Activated CD4-positive, alpha-beta T cell treated with anti-CD3 and anti-CD28 coated beads for 24 hours (primary cell): ENCODE measurements at places on chromosomes 2 and 18.

GRCh38 chr2:121796239-121796638 lies 40.8 kb downstream of the TSN start:
- no peak for DNase-seq

- DNase-seq = no peak
Observed at GRCh38 chr2:105880637-105881036, 135.9 kb downstream of the NCK2 start.

- no peak for DNase-seq
Observed at GRCh38 chr2:60445684-60446179, 107.7 kb downstream of the BCL11A start.

DNA sequence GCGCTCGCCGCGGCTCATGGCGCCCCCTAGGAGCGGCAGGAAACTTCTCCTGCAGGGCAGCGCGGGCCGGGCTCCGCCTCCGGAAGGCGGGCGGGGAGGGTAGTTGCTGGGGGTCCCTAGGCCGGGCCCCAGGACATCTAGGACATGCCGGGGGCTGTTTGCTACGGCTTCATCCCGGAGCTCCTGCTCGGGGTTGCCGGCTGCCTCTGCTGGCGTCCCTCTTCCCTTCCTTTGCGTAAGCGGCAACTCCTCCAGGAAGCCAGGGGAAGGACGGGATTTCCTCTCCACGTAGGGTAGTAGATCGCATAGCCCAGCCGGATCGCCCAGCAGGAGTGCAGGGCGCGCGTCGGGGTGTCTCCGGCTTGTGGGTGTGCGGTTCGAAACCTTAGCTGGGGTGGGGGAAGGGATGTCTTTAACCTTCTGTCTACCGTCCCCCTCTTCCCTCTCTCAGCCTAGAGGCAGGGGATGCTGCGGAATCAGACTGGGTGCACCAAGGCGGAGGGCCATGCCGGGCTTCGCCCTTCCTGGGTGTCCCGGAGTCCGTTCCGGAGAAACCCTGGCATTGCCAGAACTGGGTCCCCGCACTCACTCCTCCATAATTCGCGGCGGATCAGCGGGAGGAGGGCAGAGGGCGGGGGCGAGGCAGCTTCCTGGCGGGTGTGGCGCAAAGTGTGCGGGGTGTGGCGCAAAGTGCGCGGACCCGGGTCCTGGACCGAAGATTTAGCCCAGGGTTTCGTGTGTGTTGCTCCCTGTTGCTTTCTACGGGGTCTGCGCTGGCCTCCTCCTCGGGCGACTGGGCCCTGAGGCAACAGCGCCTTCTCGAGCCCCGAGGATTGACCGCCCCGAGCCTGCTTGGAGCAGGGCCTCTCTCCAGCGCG lies 12.2 kb upstream of the SKOR2 start:
- DNase-seq = no peak

DNA sequence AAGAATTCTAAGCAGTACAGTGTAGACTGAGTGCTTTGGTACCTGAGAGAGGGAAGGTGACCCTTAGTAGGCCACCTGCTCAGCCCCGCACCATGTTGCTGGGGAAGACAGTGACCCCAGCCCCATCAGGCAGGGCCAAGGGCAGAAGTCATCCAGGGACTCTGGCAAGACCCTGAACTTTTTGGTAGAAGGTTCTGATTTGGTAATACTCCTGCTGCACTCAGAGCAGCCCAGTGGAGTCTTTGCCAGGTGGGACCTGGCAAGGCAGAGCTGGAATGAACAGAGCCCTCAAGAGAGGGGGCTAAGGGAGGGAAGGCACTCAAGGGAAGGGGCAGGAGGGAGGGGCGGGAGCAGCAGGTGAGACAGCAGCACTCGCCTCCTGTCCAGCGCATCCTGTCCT lies 191.2 kb downstream of the MGAT5 start:
- no peak for DNase-seq

- DNase-seq = no peak
Observed at GRCh38 chr2:156561326-156561725, 125.1 kb downstream of the GPD2 start.

DNA sequence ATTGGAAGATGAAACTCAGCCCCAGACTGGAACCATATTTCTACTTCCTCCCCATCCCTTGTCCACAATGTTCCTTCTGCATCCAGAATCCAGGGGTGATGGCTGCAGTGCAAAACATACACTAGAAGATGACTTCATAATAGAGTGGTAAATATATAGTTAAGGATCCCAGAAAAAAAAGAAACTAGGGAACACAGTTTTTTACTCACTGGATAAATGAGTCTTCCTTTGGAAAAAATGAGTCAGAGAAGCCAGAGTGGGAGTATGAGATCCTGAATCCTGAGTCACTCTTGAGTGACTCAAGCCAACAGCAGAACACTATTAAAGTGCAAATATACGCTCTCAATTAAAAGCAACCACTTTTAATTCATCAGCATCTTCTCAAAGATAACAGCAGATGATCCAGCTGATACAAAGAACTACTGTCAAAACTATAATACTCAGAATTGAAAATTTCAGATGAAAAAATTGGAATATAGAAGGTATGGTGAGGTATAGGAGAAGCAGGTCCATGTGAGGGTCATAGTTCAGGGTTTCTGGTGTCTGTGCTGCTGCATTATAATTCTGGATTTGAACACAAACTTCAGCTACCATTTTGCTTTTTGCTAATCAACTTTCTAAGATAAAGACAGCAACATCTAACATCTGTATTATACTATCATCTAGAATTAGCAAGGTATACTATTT lies 987.2 kb upstream of the CDH2 start:
- DNase-seq = no peak

GRCh38 chr2:148585696-148586095 lies 58.9 kb upstream of the EPC2 start:
- no peak for DNase-seq

- no peak for DNase-seq
Observed at GRCh38 chr2:109275120-109276012, 146.4 kb downstream of the SH3RF3 start.

- DNase-seq = no peak
Observed at GRCh38 chr2:214069254-214069653, 341.6 kb upstream of the VWC2L start.

GRCh38 chr18:69943021-69943420 lies 4.7 kb downstream of the CD226 start:
- no peak for DNase-seq

DNA sequence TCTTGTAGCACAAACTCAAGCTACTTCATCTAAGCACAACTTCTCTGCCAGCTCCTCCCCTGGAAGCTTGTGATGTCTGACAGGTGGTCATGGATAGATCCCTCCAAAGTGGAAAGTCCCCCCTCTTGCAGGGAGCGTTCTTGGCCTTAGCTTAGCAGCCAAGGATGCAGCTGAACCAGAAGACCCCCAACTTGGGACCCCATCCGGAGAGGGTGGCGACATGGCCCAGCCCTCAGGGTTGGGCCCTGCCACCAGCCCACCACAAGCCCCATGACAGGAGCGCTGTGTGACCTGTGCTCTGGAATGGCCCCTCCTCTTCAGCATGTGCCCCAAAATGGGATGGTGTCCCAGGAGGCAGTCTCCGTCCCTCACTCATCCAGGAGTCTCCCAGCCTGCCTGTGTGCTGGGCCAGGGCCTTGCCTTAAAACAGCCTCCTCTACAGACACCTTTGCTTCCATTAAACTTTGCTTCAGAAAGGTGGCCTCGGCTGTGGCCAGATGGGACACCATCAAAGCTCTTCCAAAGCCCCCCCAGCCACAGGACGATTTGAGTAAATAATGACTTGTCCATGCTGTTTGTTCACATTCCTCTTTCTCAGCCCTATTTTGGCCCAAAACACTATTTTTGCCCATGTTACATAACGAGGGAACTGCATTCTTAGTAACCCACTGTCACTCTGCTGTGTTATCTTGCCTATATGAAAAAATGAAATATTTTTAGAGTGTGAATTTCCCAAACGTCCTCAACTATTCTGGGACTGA lies 122.1 kb downstream of the RAB3GAP1 start:
- DNase-seq = no peak

- DNase-seq = no peak
Observed at GRCh38 chr2:47735912-47736311, 47.0 kb upstream of the MSH6 start.

DNA sequence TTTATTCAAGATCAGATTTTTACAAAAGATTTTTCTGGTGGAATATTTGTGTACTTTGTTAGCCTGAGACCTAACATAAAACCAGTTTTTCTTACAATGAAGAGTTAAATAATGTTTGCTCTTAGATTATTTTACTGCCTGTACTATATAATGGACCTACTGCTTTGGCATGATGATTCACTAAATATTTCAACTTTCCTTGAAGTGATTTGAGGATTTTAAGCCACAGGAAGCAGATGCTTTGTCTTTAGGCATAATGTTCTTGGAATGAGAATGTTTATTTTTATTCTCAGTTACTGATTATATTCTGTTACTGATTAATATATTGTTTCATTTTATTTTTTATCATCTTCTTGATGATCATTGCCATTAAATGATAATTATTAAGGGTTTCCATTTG lies 175.3 kb upstream of the LRP1B start:
- DNase-seq = no peak

DNA sequence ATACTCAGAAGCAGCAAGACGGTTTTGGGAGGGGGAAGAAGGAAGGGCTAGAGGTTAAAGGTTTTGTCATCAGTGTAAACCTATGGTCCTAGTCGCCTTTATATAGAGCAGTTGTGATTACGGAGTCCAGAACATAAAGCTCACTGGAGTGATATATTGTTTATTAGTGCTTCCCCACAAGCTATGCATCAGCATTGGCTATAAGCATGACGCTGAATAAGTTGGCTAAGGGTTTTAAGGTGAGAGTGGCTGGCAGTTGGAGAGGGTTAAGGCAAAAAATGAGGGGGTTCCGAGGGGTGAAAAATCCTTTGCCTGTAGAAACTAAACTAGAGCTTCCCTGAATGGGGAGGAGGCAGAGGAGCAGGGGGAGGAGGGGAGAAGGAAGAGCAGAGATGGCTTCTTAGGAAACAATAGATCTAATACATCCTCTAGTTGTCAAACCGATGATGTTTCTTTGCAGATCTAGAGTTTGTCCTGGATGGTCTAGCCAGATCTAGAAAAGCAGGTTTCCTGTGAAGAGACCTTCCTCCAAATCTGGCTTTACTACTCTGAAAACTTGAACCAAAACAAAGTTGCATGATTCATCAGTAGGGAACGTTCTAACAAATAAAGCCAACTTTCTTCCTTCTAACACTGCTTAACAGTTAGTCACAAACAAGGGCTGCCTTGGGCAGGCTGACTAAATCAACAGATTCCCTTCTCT lies 2.5 kb downstream of the KLF7 start:
- no peak for DNase-seq

DNA sequence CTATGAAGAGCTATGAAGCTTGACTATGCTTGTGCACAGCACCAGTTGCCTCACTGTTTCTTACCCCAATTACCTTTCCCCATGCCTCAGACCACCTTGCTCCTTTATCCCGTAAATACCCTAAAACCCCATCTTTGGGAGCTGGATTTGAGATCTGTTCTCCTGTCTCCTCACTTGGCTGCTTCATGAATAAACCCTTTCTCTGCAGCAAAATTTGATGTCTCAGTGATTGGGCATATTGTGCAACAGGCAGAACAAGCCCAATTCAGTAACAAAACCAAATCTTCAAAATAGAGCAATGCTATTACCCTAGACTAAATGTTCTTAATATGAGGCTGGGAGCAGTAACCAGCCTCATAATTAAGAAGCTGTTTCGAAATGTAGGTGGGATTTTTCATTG lies 3.5 kb upstream of the SSB start:
- no peak for DNase-seq

GRCh38 chr18:22789052-22789451 lies 144.1 kb upstream of the RBBP8 start:
- no peak for DNase-seq

DNA sequence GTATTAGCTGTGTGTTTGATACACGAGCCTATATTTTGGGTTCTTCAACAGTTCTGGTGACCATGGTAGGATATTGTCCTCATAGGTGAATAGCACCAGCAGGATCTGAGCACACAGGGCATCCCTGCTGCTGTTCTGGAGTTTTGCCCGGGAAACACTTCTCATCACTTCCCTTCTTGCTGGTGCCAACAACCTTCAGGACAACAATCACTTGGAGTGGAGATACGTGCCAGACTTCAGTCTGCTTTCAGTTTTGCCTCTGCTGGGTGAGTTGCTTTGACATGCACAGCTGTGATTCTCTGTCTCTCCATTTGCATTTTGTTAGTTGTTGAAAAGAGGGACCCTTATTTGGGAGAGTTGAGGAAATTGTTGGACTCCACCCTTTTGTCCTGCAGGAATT lies 1347.2 kb upstream of the DDX18 start:
- no peak for DNase-seq

- no peak for DNase-seq
Observed at GRCh38 chr2:165237056-165237455, 2.2 kb upstream of the SCN2A start.

DNA sequence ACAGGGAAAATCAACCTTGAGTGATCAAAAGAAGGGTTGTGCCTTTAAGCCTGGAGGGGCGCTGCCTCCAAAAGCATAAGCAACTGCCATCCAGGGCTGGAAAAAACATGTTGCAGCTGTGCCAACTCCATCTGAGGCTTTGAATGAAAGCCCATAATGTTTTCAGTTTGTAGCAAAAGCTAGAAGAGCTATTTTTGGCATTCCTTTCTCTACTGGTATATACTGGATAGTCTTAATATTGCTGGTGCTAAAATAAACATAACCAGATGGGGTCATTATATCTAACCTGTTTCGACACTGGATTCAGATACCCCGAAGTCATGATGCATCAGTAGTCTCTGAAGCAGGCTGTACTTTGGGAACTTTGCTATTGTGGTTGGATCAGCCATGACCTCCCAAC lies 25.1 kb downstream of the ANXA4 start:
- DNase-seq = no peak

GRCh38 chr2:50748671-50749070 lies 283.3 kb downstream of the NRXN1 start:
- DNase-seq = no peak

DNA sequence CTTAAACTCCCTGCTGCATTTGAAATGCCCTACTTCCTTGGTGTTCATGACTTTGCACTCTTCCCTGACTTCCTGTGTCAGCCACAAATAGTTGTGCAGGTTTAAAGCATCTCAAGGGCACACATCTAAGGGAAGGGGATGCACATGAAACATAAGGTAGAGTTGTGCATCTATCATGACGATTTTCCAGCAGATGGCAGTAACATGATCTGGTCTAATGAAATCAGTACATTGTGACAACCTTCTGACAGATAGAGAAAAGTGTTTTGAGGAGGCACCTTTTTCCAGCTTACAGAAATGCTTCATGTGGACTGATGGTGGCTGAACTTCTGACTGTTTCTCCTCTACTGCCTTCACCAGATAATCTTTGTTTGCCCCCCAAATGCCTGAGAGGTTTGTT lies 238.9 kb downstream of the XIRP2 start:
- no peak for DNase-seq

GRCh38 chr2:224668123-224668909 lies 47.8 kb downstream of the CCDC195 start:
- DNase-seq = no peak

DNA sequence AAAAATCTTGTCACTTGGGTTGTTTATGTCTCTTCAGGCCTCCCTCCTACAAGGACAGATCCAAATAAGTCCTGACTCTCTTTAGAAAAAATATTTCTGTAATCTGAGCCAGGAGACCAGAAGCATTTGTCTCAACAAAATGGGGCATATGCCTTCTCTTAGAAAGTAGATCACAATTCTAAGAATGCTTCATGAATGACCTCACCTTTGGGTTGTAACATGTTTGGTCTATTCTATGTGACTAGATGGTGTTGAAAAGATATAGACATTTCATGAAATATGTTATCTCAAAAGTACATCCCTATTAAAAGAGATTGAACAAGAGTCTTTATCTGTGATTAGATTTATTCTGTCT lies 159.0 kb upstream of the SETBP1 start:
- no peak for DNase-seq

- no peak for DNase-seq
Observed at GRCh38 chr18:31562726-31563125, 29.0 kb upstream of the TTR start.

GRCh38 chr2:67145851-67146250 lies 251.3 kb upstream of the ETAA1 start:
- DNase-seq = no peak
